ENCODE measurements at places on chromosomes 2 and 18. TPM values are rescaled to one million over a fixed set of nuclear protein-coding genes. Genes with fewer than 3 reads are reported as not detected.

ZNF24 gene
- 19.7 TPM for total RNA-seq

MLPH gene
- 18.0 TPM for total RNA-seq

ANO7 gene
- total RNA-seq: 0.83 TPM

TBC1D8 gene
- total RNA-seq: 12.8 TPM

ZNF804A gene
- 2.3 TPM for total RNA-seq

ONECUT2 gene
- total RNA-seq: under 0.01 TPM

RHOB gene
- total RNA-seq: 138 TPM

FAM237A gene
- total RNA-seq: not detected

ATP6V1C2 gene
- total RNA-seq: not detected

ATP6V1B1 gene
- total RNA-seq: 1.7 TPM

CGREF1 gene
- 3.6 TPM for total RNA-seq

GALNT14 gene
- total RNA-seq: 0.66 TPM

POTEC gene
- not detected for total RNA-seq

CTAGE1 gene
- total RNA-seq: not detected

Measured in smooth muscle cell of trachea (primary cell).